ENCODE measurements at places on chromosomes 6 and 20. TPM values are rescaled to one million over a fixed set of nuclear protein-coding genes. Genes with fewer than 3 reads are reported as not detected.

Gene MYO6
- 3.7 TPM for total RNA-seq

Gene NKX2-2
- total RNA-seq = not detected

Gene RFX6
- total RNA-seq = not detected

Gene COL21A1
- not detected for total RNA-seq

Gene PDE7B
- total RNA-seq = not detected

Gene KCNK17
- total RNA-seq = not detected

All from natural killer cell (primary cell).